ENCODE measurements at places on chromosomes 16 and 17.

DNA sequence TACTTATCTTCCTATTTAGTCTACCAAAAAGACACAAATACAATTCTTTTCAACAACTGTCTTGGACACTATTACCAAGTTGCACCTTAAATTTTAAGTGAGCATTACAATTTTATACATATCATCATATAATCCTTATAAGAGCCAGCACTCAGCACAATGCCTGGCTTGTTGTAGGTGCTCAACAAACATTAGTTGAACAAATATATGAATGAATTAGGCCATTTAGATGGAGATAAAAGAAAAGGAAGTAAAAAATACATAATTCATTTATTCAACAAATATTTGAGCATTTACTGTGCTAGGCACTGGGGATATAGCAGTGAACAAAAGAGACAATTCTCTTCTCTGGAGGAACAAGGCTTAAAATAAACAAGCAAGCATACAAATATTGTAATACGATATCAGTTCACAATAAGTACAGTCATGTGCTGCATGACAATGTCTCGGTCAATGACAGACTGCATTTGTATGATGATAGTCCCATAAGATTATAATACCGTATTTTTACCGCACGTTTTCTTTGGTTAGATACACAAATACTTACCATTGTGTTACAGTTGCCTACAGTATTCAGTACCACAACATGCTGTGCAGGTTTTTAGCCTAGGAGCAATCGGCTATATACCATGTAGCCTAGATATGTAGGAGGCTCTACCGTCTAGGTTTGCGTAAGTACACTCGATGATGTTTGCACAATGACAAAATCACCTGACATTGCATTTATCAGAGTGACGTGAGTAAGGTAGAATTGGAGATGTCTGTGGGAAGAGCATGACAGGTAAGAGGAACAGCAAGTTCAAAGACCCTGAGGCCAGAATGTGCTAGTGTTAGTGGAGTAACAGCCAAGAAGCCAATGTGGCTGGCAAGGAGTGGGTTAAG lies 86.4 kb upstream of the HS3ST2 start:
- no peak for DNase-seq

DNA sequence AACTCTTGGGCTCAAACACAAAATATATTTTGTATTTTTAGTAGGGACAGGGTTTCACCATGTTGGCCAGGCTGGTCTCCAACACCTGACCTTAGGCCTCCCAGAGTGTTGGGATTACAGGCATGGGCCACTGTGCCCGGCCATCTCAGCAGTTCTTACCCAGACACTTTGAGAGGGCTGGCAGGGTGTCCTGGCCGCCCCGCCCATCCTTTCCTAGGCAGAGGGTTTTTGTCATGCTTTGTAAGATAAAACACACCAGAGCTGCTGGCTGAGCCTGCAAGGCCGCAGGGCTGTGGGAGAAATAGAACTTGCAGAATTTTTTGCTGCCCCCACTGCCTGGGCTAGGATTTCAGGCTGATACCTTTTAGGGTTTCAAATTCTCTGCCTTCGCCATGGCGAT lies 8.7 kb downstream of the PPL start:
- no peak for DNase-seq

GRCh38 chr17:67686241-67686640 lies 31.5 kb upstream of the NOL11 start:
- no peak for DNase-seq

DNA sequence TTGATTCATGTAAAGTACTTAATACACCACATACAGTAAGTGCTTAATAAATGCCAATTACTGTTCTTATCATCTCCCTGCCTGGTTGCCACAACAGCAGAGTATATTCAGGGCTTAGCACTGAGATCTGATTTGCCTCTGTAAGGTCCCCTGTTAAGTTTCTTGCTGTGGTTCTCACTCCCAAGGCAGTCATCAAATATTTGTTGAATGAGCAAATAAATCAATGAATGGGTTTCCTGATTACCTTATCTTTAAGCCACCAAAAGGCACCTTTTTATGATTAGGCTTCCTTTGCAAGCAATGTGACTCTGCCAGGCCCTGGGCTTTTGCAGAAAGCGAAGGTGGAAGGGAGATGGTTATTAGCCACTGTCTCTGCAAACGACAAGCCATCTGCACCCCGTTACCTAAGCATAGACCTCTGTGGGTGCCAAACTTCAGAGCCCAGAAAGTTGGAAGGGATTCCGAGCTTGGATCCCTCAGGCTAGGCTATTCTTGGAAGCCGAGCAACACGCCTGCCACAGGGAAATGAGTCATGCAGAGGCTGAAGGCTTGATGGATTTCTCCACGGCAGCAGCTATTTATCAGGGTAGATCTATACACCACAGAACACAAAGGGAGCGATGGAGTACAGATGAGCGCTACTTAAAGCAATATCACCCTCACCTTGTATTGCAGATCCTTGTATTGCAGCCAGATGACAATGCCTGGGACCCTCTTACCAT lies 102.0 kb downstream of the GRIN2A start:
- DNase-seq = no peak

- no peak for DNase-seq
Observed at GRCh38 chr16:48558371-48558841, 51.6 kb downstream of the N4BP1 start.

DNA sequence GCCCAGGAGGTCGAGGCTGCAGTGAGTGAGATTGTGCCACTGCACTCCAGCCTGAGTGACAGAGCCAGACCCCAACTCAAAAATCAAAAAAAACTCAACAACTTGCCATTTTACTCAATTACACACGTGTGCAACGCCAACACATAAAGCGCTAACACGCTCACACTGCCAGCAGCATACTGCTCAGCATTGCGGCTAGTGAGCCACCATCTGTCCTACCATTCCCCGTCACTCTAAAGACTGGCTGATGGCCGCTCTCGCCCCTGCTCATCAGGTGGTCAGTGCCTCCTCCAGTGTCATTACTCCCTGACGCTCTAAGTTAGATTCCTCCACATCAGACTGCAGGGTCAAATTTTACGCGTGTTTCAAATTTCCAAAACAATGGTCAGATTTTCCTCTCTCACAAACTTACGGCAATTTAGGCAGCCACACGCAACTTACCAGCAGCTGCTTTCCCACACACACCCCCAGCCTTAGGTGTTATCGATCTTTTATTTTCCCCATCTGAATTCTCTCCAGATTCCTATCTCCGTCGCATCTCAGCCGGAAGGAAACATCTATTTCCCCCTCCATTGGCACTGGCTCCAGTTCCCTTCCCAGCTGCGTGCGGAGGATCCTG lies 240.8 kb downstream of the C16orf95 start:
- no peak for DNase-seq

GRCh38 chr16:50763211-50763610 lies 21.3 kb downstream of the CYLD start:
- no peak for DNase-seq

GRCh38 chr17:19756546-19756945 lies 8.4 kb upstream of the ALDH3A1 start:
- no peak for DNase-seq

DNA sequence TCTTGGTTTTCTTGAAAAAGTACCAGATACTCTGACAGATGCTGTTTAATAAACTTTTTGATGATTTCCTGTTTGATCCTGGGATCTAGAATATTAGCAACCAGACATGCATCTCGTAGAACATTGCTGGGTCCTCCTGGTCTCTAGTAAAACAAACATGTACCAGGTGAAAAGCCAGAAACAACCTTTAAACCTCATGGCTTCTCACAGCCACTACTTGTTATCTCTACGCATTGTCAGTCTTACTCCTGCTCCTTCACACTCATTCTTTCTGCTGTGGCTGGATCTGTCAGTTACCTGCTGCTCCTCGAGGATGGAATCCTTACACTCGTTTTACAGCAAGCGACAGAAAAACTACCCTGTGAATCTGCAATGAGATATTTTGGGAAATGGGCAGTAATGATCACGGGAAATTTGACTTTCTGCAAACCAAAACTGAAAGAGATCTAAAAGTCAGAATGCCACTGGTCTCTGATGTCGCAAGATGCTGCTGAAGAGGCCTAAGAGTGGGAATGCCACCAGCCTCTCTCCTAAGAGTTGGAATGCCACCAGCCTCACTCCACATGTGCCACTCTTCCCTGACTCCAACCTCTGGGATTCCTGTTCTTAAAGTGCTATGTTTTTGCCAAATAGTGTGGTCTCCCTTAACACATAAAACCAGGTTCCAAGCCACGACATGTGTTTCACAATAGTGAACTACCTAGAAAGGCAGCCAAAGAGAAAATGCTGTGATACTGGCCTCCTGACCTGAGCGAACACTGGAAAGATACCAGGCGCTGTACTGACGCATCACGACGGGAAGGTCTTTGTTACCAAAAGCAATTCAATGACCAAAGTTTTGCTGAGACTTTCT lies 86.3 kb downstream of the VPS53 start:
- no peak for DNase-seq

- DNase-seq = no peak
Observed at GRCh38 chr17:39933912-39934311, 6.4 kb downstream of the LRRC3C start.

GRCh38 chr17:59423137-59423724 lies 91.8 kb downstream of the YPEL2 start:
- no peak for DNase-seq

DNA sequence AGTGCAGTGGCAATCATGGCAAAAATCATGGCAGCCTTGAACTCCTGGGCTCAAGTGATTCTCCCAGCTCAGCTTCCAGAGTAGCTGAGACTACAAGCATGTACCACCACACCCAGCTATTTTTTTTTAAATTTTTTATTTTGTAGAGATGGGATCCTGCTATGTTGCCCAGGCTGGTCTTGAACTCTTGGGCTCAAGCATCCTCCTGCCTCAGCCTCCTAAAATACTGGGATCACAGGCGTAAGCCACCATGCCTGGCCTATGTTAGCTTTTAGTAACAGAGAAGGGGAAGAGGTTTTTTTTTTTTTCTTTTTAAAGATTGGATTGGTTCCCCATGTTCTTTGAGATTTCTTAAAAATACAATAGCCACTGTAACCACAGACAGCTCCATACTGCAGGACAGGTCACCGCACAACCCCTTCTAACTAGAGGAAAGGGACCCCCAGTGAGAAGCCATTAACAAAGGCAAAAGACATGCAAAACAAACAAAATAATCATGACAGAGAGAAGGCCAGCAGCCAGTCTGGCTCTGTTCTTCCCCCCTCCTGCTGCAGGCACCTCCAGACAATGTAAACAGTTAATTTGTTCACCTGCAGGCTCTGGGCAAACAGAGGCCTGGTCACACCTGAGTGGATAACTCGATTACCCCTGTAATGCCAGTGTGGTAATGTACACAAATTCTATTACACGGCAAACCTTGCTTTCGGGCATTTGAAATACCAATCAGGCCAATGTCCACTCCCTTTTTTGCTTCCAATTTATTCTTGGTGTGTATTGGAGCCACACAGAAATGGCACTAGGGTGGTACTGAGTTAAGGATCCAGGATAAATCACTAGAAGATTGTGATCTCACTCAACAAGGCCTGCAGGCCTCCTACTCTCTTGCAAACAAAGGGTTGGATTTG lies 52.9 kb downstream of the SNX11 start:
- DNase-seq = no peak

DNA sequence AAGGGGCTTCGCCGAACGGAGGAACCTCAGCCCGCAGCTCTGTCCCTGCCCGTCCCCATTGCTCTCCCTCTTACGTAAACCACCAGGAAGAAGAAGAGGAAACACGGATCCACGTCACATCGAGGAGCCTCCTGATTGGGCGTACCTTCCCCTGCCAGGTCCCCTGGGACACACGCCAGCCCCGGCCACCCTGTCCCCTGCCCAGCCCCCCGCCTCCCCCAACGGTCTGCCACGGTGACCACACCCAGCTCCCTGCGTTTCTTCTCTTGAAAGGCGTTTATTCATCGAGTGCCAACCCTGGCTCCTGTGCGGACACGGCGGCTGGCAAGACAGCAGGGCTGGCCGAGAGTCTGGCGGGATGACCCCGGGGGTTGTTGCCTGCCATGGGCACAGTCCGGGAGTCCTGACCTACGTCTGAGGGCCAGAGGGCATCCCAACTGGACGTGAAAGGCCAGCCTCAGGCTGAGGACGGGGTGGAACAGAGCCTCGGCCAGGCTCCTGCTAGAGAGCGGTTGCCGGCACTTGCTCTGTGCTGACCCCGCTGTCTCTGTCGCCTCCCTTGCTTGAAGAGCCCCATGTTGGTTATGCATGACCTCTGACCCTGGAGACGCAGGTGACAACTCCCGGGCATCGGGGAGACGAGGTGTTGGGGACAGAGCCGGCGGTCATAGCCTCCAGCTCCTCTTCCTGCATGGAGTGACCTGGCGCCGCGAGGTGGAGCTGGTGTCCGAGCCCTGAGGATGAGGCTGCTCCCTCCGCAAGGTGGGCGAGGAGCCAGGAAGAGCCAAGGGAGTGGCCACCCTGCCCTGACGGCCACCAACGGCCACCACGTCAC lies 40.5 kb upstream of the ACSF3 start:
- no peak for DNase-seq

GRCh38 chr16:88303890-88304819 lies 78.6 kb upstream of the ZNF469 start:
- DNase-seq = no peak

DNA sequence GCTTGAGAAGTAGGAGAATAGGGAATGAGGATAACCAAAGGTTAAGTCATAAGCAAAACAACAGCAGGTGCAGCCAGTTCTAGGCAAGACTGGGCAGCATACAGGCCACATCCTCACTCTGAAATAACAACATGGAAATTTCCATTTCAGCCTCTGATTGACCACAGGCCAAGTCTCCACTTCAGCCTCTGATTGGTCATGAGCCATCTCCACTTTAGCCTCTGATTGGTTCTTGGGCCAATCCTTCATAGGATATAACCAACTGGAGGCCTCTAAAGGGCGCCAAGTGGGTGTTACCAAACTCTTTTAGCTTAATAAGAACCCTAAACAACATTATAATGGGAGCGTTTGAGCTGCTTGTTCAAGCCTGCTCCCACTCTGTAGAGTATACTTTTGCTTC lies 512.0 kb downstream of the NPIPA7 start:
- no peak for DNase-seq

GRCh38 chr17:49570540-49571242 lies 5.0 kb upstream of the NXPH3 start:
- no peak for DNase-seq

- no peak for DNase-seq
Observed at GRCh38 chr17:39607057-39607850, 466 bp downstream of the NEUROD2 start.

DNA sequence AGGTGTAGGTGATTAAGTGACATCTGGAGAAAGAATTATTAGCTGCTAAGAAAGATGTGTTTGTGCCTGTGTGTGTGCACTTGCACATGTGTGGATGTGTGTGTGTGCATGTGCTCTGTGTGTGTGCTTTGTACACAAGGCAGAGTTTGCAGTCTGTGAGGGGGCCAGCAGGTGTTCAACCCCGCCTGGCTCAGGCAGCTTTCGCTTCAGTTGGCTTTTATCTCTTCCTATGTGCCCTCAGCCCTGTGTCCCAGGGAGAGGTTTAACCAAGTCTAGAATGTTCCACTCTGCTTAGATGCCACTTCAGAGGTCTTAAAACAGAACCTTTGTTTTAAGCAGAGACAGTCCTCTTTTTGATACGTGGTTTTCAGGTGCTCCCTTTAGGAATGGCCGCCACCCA lies 58.8 kb downstream of the CDH13 start:
- no peak for DNase-seq

- DNase-seq = no peak
Observed at GRCh38 chr16:78897299-78897698, 703.2 kb downstream of the MAF start.
